Stimulated activated CD8-positive, alpha-beta memory T cell treated with anti-CD3 and anti-CD28 coated beads, Interleukin-12 subunit alpha, Interleukin-12 subunit beta, amount 100 ng/mL, for 1 hour (primary cell): ENCODE measurements at places on chromosomes 1 and 21.

DNA sequence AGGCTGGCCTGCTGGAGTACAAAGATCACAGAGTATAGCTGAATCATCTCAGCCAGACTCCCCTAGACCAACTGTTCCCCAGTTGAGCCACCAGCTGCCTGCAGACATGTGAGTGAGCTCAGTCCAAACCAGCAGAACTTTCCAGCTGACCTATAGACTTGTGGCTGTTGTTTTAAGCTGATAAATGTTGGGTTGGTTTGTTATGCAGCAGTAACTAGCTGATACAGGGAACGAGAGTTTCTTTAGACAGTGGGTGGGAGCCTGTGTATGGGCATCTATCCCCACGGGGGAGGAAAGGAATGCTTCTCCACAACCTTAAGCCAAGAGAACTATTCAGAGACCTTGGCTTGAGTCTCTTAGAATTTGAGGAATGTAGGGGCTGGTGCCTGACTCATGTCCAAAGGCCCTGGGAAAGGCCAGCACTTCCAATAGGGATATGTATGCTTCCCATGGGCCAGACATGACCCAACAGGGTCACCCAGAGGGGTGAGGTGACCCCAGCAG, 30.1 kb downstream of the SLC1A7 start:
- no peak for DNase-seq

DNA sequence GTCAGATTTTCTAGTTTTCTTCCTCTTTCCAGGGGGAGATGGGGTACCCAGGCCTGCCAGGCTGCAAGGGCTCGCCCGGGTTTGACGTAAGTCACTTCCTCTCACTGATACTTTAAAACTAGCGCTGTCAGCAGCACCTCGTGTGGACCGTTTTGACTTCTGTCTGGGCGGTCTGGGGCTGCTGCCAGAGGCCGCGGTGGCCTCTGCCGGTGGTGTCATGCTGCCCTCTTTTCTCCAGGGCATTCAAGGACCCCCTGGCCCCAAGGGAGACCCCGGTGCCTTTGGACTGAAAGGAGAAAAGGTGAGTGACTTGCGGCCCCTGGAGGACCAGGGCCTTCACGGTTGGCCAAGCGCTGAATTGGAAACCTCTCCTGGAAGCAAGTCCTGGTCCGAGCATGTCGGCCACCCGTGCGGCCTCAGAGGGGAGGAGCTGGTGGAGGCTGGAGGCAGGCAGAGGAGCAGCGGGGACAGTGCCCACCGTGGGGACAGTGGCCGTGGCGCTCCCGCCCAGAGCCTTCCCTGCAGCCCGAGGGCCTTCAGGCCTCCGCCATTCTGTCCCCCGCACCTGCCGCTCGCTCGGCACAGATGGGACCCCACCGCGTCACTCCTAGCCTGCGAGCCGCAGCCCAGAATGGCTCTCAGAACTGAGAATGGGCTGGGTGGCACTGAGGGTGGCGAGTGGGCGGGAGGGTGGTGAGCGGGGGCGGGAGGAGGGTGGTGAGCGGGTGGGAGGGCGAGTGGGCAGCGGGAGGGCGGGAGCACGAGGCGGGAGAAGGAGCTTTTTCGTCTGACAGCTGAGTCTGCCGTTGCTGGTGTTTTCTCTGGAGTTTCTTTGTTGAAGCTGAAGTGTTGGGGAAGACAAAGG, 9.4 kb downstream of the COL6A1 start:
- no peak for DNase-seq

DNA sequence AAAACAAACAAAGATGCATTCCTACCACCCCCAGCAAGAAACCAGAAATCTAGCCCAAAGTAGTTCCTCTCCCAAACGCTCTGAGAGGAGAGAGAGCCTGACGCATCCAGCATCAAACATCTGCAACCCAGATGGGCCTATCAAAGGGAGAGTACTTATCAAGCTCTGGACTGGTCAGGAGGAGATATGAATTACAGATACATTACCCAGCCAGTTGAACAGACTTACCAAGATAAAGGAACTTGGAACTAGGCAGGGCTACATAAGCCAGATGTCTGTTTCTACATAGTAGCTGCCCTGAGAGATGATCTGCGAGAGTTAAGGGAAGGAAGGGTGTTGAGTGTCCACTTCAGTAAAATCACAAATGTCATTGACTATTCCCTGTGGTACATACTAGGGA, 138.4 kb downstream of the PAPPA2 start:
- DNase-seq: no peak

DNA sequence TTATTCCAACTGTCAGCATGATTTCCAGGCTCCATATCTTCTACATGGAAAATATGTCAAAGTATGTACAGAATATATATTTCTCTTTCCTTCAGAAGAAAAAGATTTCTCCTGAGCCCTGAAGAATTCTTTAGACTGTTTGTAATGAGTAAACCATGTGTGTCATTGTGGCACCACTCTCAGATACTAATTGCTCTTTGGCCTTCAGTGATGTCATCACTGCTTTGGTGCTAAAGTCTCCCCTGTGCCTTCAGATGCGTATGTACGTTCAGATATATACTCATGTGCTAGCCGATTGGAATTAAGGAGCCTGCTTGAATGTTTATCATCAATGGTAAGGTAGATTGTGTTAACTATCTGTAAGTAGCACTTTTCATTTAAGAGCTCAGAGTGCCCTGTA, 20.6 kb upstream of the NBL1 start:
- no peak for DNase-seq

DNA sequence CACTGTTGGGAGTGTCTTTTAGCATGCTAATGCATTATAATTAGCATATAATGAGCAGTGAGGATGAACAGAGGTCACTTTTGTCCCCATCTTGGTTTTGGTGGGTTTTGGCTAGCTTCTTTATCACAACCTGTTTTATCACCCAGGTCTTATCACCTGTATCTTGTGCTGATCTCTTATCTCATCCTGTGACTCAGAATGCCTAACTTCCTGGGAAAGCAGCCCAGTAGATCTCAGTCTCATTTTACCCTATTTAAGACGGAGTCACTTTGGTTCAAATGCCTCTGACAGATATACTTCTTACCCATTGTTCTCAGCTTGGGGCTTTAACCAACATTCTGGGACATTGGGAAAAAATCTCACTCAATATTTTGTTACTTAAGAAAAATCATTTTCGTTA, 348.7 kb downstream of the PBX1 start:
- DNase-seq: no peak

GRCh38 chr1:33370301-33370700, 49.4 kb upstream of the A3GALT2 start:
- DNase-seq: no peak

GRCh38 chr1:56972976-56973375, 7.2 kb upstream of the C8B start:
- DNase-seq: no peak

DNA sequence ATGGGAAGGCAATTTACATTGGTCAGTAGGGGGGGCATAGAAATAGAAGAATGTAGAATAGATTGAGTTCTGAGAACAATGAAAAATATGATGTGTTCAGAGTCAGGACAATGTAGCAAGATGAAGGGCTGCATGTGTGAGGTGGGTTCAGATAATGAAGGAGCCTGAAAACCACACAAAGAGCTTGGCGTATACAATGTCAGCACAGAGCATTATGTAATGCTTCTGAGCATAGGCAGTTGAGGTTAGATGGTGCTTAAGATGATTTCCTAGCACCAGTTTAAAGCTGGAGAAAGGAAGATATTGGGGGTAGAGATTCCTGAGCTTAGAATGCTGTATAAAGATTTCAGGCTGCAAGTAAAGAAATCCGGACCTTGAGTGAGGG, 202.0 kb upstream of the SNX7 start:
- DNase-seq: no peak

GRCh38 chr1:38613996-38614395, 245.6 kb downstream of the RRAGC start:
- no peak for DNase-seq

DNA sequence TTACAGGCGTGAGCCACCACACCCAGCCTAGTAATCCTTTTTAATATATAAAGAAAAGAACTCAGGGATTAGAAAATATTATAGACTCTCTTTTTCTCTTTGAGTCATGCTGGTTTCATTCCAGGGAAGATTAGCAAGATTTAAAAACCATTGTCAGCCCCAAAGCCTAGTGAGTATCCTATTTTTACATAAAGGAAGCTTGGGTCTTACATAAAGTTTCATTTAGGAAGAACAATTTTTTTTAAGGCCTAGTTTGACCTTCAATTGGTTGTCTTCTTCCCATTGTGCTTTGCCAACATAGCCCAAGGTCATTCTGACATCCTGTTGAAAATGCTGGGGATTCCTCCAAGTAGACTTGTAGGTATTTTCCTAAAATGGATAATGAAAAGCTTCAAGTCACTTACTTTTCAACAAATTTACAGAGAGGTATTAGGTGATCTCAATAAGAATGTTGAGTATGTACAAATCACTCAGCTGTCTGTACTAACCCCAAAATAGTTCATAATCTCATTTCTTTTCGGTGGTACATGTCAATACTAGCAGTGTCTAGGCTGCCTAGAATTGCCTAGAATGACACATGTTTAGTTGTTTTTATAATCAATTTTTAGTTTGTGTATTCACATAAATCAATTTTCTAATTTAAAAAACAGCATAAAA, 4.3 kb upstream of the KIF14 start:
- DNase-seq: no peak

DNA sequence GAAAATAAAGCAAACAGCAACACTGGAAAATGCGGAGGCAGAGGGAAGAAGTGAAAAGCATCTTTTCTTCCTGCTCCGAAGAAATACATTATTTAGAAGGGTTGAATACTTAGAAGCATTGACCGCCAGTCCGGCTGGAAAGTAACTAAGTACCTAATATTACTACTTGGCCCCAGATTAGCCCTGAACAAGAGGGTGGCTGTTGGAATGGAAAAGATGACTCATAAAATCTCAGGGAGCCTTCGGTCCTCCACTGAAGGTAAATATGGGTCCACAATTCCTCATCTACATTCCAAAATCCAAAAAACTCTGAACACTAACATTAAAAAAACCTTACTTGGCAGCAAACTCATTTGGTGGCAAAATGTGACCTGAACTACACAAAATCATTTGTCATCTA, 40.1 kb downstream of the BCAR3 start:
- DNase-seq: no peak

GRCh38 chr1:228354390-228355320, 52.0 kb downstream of the TRIM11 start:
- DNase-seq: no peak

DNA sequence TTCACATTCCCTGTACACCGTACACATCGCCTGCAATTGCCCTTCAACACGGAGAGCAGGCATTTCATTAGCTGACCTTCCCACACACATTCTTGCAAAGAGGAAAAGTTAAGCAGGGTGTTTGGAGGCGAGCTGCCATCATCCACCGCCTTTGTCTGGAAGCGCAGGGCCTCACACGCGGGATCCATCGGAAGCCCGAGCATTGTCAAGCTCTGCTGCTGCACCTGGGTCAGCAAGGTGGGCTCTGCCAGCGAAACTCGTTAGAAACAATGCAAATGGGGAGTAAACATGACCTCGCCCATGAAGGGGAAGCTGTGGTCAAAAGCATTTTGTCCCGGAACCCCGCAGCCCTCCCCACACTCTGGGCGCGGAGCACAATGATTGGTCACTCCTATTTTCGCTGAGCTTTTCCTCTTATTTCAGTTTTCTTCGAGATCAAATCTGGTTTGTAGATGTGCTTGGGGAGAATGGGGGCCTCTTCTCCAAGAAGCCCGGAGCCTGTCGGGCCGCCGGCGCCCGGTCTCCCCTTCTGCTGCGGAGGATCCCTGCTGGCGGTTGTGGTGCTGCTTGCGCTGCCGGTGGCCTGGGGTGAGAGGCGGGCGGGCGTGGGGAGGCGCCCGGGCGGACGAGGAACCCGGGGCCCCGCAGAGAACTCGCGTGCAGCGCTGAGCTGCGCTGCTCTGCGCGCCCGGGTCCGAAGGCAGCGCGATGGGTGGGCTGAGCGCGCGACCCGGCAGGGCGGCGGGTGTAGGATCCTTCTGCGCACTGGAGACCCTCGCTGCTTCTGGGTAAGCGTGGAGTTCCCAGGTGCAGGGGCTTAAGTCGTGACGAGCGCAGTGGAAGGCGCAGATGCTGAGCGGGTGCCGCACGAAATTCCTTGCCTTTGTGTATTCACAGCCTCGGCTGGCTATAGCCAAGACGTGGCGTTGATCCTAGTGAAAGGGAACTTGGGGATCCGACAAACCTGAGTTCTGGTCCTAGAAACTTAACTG, at the start of gene CR1:
Gene CR1 (plus strand): TSS at position 357 of the 992 bp plus-strand sequence. CDS start 111 bp downstream, at position 468.
- DNase-seq: no peak

DNA sequence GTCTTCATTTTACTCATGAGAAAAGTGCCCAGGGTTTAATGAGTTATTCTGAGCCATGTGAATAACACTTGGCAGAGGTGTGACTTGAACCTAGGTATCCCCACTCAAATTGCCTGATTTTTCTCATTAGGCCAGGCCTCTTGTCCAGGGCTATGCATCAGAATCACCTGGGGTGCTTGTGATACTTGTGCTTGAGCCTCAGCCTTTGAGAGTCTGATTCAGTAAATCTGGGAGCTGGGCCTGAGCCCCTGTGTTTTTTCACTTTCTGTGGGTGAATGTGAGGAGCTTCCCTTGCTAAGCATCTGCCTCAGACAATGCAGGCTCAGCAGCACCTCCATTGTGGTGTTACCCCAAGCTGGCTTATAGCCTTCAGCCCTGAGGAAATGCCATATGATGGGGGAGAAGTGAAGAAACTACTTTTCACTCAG, 127.1 kb downstream of the S1PR1 start:
- no peak for DNase-seq

DNA sequence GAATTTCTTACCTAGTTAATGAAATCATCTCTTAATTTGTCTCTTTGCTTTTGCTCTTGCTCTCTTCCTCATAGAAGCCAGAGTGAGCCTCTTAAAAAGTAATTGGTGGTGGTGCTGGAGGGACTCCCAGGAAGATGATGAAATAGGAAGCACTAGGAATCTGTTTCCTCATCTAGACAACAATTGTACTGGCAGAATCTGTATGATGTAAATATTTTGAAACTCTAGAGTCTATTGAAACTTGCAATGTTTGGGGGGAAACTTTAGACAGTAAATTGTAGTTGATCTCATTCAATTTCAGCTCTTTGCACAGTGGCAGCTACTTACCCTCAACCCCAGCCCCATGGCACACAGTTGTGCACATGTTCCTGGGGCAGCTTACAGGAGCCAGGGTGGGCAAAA, 10.6 kb downstream of the RGSL1 start:
- DNase-seq: no peak

- no peak for DNase-seq
Measured at GRCh38 chr1:28244549-28245251, 8.8 kb downstream of the ATP5IF1 start.

DNA sequence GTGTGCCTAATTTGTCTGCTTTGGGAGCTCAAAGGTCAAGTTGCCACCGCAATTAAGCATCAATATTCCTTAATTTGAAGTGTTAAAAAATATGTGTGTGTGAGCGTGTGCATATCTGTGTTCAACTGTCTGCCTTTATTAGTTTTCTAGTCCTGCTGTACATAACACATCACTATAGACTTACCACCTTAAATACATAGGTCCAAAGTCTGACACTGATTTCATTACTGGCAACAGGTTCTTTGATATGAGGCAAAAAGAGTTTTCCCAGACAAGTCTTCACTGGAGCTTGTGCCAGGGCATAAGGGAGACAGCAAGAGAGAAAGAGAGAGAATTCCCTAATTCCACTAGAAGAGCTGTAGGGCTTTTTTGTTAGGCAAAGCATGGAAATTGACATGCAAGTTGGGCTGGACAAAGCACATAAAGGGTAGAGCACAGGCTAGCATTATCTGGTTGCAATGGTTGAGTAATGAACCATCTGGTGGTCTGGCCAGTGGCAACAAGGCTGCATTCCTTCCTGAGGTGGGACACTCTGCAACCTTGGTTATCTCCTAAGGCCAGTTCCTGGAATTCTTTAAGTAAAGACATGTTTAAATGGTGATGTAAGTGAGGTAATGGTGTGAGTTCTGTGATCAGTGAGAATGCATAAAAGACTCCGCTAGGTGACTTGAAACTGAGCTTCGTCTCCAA, 457.2 kb upstream of the ADAMTS5 start:
- no peak for DNase-seq
